Stimulated activated CD8-positive, alpha-beta memory T cell treated with anti-CD3 and anti-CD28 coated beads, Interleukin-4, amount 100 ng/mL, for 48 hours (primary cell): ENCODE measurements at places on chromosomes 4 and X.

DNA sequence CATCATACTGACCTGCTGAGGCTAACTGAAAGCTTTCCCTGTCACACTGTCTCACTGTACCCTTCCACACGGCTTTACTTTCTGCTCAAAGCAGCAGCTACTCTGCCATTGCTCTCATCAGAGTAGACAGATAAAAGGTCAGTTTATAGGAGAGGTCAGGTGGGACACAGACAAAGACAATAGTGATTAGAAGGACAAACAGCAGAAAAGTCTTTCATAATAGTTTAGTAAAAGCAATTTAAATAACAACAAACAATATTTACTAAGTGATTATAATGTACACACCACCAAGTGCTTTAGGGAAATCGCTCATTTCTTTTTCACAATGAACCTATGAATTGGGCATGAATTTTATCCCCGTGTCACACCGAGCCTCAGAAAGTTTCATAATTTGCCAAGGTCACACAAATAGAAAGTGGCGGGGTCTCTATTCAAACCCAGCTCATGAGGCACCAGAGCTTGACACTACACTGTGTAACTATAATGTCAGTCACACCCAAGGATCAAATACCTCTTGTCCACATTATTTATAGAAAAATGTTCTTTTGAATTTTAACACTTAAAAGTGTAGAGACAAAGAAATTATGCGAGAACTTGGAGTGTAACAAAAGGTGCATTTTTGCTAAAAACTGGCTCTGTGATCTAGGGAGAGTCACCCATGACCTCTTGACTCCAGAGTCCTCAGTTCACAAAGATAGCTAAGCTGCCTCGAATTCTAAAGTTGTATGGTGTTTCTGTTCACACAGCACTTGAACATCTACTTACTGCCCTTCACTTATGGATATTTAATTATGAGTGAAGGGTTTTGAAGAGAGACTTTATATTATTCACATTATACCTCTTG, 24.5 kb upstream of the SORBS2 start:
- no peak for DNase-seq

- DNase-seq = no peak
Measured at GRCh38 chr4:58247792-58248191, 1137.6 kb upstream of the IGFBP7 start.

DNA sequence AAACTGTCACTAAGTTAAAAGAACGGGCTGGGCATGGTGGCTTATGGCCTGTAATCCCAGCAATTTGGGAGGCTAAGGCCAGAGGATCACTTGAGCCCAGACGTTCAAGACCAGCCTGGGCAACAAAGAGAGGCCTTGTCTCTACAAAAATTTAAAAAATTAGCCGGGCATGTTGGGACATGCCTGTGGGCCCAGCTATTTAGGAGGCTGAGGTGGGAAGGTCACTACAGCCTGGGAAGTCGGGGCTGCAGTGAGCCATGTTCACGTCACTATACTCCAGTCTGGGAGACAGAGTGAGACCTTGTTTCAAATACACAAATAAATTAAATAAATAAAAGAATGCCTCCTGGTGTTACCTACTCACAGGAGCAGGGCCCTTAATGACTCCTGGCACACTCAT, 69.5 kb downstream of the APBB2 start:
- DNase-seq = no peak

- DNase-seq = no peak
Measured at GRCh38 chr4:102299354-102300107, 45.8 kb downstream of the SLC39A8 start.

DNA sequence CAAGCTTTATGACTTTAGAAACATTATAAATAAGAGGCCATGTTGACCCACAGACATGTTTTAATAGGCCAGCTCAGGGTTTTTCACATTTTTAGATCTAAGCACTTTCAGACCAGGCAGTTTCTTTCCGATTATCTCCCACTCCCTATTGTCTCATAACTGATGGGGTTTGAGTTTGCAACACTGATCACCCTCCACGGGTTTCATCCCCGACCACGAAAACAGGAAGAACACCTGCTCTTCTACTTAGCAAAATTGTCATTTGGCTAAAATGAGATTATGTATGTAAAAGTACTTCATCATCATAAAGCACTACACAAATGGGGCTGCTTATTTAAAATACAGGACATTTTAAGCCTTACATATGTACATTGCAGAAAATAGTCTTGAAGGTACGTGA, 407.9 kb downstream of the HNRNPD start:
- no peak for DNase-seq

DNA sequence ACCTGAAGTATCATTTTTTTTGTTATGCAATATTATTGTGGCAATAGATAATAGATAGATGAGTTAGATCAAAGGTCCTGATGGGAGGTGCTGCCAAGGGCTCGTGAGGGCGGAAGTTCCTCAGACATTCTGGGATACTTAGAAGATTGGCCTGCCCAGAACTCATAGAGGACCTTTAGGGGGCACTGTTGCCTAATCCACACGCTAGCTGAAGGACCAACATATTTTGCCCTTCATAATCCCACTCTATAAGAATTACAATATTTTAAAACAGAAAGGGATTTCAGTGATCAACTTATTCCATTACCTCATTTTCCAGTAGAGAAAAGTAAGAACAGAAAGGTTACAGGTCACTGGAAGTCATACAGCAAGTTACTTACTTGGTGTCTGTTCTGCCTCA, 22.9 kb upstream of the COX7B2 start:
- peak; percentile 24 for DNase-seq

- DNase-seq = peak; percentile 37
Measured at GRCh38 chrX:135543924-135544323, 23.5 kb downstream of the INTS6L start.

DNA sequence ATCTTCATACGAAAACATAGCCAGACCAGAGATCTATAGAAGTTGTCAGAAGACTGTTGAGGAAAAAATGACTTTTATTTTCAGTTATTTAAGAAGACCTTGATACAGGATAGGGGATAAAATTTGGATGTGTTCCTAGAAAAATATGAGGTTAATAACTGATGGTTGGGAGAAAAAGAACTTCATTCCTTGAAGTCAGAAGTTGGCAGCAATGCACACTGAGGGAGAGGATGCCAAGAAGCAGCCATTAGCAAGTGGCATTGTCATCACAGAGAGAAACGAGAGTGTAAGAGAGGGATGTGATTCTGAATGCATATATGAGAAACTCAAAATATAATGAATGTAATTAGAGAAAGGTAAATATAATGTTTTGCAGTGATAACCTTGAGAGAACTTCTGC, 382.1 kb upstream of the EPHA5 start:
- DNase-seq = no peak

- no peak for DNase-seq
Measured at GRCh38 chr4:185683222-185683621, 128.8 kb downstream of the SORBS2 start.

DNA sequence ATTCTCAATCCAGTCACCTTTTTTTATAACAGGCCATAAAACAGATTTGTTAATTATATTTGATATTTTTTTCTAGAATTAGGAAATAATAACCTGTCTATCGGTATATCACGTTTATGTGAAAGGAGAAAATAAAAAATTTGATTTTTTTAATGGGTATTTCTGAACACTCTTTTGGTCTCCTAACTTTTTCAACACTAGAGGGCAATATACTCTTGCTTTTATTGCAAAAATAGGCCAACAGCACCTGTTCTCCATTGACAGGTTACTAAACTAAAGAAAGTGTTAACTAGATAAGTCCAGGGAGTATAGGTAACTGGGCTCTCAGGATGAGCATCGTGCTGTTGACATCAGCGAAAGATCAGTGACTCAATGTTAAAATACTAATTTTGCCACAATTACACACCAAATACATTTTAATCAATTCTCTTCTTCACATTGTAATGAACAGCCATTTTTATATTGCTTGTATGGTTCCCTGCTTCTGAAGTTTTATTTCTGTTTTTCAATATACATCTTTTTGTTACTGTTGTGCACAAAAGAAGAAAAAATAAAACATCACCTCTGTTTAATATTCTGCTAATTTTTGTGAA, 22.8 kb downstream of the NDST4 start:
- DNase-seq = no peak

DNA sequence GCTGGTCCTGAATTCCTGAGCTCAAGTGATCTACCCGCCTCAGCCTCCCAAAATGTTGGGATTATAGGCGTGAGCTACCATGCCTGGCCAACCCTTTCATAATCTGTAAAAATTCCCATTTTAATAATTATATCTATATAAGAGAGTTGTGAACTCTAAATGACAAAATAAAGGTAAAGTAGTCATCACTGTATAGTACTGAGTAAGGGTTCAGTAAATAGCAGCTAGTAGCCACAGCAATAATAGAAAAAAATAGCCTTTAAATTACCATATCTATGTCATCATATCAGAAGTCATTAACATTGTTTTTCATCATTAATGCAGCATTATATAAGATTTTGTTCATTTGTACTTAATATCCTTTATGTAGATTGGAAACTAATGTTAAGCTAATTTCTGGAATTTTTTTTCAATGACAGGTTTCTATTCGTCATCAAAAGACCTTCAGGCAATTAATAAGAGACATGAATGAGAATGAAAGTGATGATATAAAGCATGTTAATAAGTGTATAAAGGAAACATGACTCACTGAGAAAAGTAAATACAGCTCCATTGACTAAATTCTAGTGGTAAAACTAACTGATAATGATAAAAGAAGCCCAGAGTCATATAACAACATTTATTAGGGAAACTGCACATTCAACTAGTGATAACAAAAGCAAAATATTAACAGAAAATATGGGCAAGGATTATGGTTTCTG, 85.9 kb upstream of the UGT8 start:
- DNase-seq = no peak

DNA sequence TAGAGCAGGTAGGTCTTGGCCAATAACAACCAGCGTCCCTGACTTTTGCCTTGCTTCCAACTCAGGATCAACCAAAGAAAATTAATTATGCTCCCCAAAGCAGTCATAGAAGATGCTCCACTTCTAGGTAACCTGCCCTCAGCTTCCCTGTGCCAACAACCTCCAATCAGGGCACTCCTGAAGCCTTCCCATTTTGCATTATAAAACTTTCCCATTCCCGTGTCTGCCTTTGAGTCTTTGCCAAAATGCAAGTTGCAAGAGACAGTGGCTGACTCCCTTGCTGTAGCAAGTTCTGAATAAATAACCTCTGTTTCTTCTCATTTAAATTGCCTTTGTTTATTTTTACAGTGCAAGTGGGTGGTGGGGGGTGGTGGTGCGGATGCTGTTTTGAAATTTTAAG, 418.0 kb downstream of the PACRGL start:
- no peak for DNase-seq

DNA sequence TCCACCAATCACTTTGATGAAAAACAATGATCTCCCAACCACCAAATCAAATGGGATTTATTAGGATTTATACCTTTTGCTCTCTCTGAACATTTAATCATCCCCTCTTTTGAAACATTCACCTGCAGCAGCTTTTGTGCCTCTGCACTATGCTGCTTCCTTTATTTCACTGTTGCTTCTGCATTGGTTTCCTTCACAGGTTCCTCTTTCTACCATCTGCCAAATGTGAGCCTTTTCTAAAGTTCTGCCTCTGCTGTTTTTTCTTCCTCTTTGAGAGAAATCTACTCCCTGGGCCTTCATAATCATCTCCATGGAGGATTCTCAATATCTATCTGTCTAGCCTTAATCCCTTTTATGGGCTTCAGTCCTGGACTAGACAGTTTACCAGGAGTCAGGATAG, 24.7 kb downstream of the CUL4B start:
- DNase-seq = no peak

- DNase-seq = no peak
Measured at GRCh38 chrX:130694983-130695382, 208.0 kb downstream of the ENOX2 start.

DNA sequence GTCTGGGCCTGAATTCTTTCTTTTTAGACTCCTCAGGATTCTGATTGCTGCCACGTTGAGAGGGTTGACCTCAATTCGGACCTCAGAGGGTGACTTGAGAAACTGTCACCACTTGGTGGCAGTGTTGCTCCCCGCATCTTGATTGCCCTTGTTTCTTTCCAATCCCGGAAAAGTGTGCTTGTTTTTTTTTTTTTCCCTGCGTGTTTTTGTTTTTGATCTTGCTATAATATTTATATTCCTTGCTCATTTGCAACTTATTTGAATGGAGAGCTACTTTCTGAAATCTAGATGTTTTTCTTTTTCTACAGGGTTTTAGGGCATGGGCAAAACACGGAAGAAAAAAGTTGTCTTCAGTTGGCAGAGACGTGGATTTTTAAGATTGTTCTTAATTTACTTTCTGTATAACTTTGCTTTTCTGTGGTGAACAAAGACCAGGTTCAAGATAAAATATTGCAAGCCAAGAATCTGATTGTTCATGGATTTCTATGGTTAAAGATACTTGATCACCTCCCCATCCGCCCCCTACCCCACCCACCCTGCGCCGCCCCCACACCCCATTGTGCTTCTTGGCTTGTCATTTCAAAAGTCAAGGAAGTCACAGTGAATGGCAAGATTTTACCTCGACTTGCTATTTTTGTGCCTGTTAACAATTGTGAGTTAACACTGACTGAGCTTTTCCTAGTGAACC, 102.0 kb downstream of the PTTG2 start:
- DNase-seq = peak; percentile 81

DNA sequence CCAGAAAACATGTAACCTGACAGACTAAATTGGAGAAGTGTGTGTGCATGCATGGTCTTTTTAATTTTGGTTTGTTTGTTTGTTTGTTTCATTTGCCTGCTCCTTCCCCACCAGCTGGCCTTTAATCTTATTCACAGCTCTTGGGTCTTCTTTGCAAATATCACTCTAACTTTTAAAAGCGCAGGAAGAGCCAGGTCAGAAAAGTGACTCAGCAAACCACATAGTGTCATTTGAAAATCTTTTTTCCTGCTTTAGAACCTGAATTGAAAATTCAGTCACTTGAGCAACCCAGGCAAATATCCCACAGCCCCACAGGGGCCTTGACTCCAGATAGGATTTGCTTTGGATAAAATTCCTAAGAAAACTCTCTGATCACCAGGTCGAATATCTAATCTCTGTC, 4.6 kb downstream of the TMEM255A start:
- DNase-seq = no peak

- no peak for DNase-seq
Measured at GRCh38 chr4:11072999-11073398, 355.7 kb downstream of the HS3ST1 start.

DNA sequence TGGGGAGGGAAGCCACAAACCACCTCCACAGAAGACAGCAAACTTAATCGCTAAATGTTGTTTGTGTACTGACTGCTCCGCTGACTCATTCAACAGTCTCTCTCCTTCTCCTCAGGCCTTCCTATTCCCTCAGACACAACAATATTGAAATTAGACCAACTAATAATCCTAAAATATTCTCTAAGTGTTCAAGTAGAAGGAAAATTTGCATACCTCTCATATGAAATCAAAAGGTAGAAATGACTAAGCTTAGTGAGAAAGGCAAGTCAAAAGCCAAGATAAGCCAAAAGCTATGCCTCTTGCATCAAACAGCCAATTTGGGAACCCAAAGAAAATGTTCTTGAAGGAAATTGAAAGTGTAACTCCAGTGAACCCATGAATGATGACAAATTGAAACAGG, 75.7 kb upstream of the ARHGAP24 start:
- DNase-seq = no peak

- DNase-seq = no peak
Measured at GRCh38 chr4:179981161-179981560, 2262.0 kb upstream of the TENM3 start.
